ENCODE measurements at places on chromosomes 5 and 9. TPM values are rescaled to one million over a fixed set of nuclear protein-coding genes. Genes with fewer than 3 reads are reported as not detected.
A peak's percentile ranks its signal among the peaks of the same experiment; 100 is the strongest.

- DNase-seq = no peak
Measured at GRCh38 chr5:179227580-179228311, 117.5 kb downstream of the ADAMTS2 start.

SPAG8 gene
- 0.65 TPM for total RNA-seq

GRCh38 chr9:74479711-74480110, 17.4 kb upstream of the RORB start:
- peak; percentile 15 for DNase-seq

GRCh38 chr5:72408603-72409002, 88.4 kb downstream of the PTCD2 start:
- no peak for DNase-seq

PCDHB7 gene
- 2.6 TPM for total RNA-seq

DNA sequence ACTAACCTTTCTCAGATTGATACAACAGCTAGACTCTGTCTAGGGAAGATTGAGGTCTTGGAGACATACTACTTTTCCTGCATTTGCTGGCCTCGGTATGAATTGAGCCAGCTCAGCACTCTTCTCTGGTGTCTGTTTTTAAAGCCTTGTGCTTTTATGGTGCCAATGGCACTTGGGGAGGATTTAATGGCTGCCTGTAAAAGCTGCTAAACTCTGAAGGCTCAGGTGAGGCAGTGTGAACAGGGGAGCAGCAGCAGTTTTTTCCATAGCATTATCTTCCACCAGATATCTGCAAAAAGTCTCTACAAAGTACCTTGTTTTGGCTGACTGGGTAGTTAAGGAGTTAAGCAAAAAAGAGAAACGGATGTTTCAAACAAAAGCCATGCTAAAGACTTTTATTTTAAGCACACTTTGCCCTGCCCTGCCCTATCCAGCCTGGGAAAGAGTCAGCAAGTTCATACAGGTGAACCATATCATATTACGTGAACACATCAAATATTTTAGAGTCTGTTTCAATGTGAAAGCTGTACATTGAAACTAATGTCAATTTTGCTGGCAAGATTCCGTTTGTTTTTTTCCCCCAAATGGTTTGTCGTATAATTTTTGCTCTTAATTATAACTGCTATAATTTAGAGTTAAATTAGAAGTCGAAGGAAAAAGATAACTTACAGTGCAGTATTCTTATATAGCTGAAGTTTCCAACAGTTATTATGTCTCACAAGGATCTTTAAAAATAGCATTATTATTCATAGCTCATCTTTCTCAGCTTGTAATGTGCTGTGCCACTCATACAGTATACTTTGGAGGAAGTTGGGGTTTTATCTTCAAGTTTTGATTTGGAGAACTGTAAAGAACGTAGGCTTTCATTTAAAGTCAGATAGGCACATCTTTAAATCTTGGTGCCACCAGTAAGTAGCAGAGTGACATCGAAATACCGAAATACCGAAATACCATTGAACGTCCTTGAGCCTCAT, 424.1 kb upstream of the CD180 start:
- DNase-seq = no peak

DNA sequence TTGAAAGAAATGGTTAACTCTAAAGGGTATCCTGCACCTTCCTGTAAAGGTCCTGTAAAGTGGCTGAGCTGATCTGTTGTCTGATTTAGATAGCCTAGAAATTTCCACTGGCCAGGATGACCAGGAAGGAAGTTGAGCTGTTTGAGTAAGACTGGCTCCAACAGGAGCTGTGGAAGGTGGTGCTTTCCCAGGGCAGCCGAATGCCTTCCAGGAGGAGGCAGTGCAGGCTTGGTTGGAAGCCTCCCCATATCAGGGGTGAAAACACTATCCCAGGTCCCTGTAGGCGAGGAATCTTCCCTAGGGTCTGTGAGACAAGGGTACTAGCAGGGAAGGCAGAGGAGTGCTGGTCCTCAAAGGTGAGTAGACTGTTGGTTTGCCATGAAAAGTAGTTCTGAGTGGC, 98.4 kb downstream of the LIX1 start:
- DNase-seq = peak; percentile 50

DNA sequence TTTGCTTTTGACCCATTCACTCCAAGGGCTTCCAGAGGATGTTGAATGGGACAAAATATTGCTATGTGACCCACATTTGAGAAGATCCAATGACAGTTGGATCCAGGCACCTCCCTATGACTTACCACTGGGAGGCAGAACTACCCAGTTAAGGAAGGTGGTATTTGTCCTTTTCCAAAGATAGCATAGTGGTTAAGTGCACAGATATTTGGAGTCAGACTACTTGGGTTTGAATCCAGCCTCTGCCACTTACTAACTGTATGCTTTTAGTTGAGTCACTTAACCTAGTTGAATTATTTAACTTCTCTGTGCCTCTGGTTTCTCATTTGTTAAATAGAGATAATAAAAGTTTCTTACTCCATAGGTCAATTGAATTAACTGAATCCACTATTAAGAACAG, 74.5 kb upstream of the PALM2AKAP2 start:
- DNase-seq = peak; percentile 68

DBH gene
- total RNA-seq = not detected

C1QTNF3 gene
- total RNA-seq = 0.11 TPM

GRCh38 chr5:54457094-54457862, 1.8 kb downstream of the HSPB3 start:
- peak; percentile 35 for DNase-seq

PCDHB16 gene
- total RNA-seq = 4.8 TPM

DNA sequence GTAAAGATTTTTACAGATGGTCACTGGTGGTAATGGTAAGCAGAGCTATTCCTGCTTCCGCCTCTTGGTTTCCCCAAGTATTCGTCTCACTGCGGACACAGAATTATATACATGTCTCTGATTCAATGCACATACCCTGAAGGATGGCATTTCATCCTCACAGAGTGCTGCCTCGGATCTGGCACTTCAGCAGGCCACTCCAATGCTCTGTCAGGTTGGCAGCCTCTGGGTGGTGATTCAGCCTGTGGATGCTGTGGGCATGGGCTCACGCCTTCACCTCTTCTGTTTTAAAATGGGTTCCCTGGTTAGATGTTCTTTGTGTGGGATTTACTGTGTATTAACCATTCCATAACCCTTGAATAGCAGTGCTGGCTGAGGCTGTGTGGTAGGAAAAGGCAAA, 182.6 kb upstream of the ZNF608 start:
- no peak for DNase-seq

PRDM9 gene
- total RNA-seq = not detected

PDLIM7 gene
- 234 TPM for total RNA-seq

GRCh38 chr5:17180864-17181723, 36.3 kb upstream of the BASP1 start:
- peak; percentile 91 for DNase-seq

- peak; percentile 70 for DNase-seq
Measured at GRCh38 chr9:38039090-38039906, 29.7 kb downstream of the SHB start.

GRCh38 chr5:140595538-140596300, 31.1 kb downstream of the SLC35A4 start:
- DNase-seq = no peak

PCDHA2 gene
- 0.29 TPM for total RNA-seq

DNA sequence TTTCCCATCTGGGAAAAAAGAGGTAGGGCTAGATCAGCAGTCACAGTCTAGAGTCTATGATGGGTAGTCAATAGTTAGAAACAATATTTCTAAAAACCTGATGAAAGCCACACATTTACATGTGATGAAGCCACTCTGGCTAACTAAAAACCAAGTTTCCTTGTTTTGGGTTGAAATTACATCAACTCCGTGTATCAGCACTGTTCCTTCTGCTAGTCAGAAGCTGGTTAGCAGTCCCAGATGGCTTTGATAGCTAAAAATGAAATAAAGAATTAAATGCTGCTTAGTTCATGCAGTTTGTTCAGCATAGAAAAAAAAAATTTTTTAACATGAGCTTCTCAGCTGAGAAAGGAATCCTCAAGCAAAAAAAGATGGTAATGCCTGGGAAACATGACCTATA, 136.7 kb downstream of the FAM114A2 start:
- DNase-seq = no peak

CATSPER3 gene
- 0.06 TPM for total RNA-seq

TMEM232 gene
- total RNA-seq = not detected

- DNase-seq = no peak
Measured at GRCh38 chr9:25752398-25752797, 74.2 kb upstream of the TUSC1 start.

PRUNE2 gene
- 2.0 TPM for total RNA-seq

DNA sequence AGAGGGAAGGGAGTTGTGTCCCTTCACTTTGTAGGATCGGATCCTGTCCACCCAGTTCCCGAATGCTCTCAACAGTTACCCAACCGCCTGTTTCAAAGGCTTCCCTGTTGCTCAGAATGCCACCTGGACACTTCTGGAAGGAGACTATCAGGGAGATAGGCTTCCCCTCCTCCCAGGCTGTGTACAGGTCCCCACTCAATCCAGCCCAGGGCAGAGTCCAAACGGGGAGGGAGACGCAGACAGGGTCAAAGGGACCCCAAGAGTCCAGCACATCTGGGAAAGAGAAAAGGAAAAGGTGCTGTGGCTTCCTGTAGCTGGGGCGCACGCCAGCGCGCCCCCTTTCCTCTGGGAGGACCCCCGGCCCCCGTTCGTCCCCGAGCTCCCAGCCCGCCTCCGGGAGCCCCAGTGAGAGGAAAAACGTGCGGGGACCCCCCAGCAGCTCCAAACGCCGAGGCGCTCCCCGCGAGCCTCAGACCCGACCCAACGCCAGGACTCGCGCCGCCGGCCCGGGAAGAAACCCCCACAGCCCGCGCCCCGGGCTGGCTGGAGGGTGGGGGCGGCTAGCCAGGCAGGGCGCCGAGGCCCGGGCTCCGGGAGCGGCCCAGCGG, 640 bp downstream of the SURF4 start:
- peak; percentile 55 for DNase-seq

BARHL1 gene
- total RNA-seq = not detected

CBY3 gene
- total RNA-seq = not detected

DNA sequence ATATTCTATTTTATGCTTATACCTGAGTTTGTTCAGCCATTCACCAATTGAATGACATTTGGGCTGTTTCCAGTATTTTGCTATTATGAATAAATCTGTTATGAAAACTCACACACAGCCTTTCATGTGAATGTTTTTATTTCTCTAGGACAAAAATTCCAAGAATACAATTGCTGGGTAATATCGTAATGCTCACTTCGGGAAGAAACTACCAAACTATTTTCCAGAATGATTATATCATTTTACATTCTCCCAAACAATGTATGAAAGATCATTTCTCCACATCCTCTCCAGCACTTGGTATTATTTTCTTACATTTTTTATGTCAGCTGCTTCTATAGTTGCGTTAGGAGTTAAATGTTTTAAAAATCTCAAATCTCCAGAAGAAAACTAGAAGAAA, 58.3 kb upstream of the LHFPL2 start:
- no peak for DNase-seq

DNA sequence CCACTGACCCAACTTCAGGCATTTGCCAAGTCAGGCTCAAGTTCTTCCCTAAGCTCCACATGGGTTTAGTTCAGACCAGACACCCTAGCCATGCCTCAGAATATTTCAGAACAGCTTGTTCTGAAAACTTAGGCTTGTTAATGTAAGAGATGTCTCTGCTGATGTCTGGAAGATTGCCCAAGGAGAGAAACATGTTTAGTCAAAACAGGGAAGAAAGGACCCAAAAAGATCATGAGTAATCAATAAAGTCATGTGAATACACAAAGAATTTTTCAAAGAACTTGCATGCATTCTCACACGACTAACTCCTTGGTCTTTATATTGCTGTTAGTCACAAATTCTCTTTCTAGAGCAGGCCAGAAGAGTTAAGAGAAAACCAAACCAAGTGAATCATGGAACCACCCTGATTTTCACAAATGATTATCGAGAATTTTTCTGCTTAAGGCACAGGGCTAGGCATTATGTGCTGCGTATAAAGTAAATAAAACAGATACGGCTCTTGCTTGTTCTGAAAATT, 158.1 kb upstream of the HMHB1 start:
- DNase-seq = no peak

DNA sequence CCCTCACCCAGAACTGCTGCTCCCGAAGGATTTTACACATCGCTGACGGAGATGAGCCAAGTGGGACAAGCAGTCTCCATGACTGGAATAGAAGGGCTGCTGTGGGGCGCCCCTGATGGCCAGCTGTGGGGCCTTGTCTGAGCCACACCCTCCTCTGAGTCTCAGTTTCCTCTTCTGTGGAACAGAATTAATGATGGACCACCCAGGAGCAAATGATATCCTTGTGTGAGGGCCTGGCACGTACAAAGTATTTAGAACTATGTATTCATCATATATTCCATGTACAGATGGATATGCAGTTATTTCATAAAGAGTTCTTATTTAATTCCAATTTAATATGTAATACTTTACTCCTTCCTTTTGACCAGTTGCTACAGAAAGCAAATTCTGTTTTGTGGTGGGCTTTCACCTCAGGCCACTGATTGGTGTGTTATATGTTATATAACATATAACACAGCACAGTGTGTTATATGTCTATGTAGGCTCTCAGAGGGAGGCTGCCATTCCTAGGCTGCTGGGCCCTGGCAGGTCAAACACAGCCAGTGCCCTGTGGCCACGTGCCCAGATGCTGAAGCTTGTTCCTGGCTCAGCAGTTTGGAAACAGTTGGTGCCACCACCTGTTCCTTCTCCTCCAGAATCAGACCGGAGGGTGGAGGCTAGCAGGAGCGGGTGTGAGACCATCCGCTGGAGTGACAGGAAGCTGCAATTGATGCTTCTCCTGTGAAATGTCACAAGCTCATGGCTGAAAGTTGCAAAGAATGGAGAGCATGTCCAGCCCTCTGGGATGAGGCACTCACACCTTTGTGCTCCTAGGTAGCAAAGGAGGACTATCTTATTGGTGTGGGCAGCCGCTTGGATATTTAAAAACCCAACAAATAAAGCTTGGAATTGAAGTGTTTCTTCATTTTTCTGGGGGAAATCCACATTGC, 4.4 kb upstream of the FGD3 start:
- DNase-seq = no peak

GRCh38 chr9:109969011-109969410, 189.0 kb downstream of the PALM2AKAP2 start:
- peak; percentile 14 for DNase-seq

TAF11L9 gene
- not detected for total RNA-seq

AHRR gene
- total RNA-seq = 15.3 TPM

C9orf50 gene
- total RNA-seq = not detected

- no peak for DNase-seq
Measured at GRCh38 chr5:40962207-40962955, 53.1 kb downstream of the C7 start.

CDX1 gene
- total RNA-seq = 1.3 TPM
